ENCODE measurements at places on chromosomes 6 and 20.

DNA sequence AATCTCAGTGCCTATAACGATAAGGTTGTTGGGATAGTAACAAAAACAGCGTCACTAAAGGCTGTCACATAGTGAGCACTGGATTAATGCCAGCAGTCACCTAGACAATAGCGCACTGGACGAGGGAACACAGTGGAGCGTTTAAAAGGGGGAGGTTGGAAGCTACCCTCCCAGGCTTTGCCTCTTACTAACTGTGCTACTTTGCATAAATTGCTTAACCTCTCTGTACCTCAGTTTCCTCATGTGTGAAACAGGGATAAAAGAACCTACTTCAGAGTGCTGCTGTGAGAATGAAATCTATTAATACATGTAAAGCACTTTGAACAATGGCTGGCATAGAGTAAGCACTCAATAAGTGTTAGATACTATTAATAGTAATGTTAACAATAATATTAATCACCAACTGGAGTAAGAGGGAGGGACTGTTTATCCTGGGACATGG, 10.5 kb downstream of the BCL2L1 start:
- no peak for DNase-seq

GRCh38 chr20:8645326-8645725, 423.6 kb upstream of the PLCB4 start:
- no peak for DNase-seq

DNA sequence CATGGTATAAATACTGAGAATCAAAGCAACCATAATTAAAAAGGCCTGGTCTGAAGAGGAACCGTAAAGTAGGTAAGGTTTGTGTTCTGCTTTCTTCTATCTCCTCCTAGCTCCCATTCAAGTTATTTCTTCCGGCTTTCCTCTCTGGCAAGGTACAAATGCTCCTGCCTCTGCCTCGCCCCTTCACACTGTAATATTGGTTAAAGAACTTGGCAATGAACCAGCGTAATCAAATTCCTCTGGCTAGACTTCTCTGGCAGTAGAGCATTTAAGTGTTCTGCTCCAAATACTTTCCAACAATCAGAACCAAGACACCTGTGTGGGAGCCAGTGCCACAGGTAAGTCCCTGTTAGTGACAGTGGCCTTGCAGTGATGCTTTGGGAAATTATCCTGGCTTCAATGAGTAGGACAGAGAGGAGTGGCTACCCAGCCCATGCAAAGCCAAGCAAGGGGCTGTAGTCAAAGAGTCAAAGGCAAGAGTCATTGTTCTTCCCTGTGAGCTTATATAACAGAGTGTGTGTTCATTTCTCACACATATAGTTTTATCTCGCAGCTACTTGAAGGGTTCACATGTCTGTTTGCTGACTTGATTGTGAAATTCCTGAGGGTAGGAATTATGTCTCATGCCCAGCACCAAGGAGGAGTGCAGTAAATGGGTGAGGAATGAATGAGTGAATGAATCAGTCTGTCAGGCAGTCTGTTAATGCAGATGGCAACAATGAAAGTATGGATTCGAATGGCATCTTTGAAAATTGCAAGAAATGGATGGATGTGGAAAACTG, 329.3 kb downstream of the NRN1 start:
- no peak for DNase-seq

DNA sequence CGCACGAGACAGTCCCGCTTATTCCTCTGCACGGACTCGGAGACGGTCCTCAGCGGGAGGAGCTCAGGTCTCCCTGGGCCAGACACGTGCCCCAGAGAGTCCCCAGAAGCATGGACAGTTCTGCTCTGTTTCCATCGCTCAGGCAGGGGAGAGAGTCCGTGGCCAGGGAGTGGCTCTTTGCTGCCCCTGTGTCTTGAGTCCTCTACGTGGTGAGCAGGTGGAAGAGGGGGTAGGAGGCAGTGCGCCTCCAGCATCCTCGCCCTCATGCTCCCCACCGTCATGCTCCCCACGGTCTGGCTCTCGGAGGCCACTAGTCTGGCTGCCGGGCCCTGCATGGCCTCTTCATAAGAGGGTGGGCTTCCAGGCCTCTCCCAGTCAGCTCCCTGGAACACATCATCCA, 8.9 kb downstream of the TAGAP start:
- DNase-seq, result no peak

DNA sequence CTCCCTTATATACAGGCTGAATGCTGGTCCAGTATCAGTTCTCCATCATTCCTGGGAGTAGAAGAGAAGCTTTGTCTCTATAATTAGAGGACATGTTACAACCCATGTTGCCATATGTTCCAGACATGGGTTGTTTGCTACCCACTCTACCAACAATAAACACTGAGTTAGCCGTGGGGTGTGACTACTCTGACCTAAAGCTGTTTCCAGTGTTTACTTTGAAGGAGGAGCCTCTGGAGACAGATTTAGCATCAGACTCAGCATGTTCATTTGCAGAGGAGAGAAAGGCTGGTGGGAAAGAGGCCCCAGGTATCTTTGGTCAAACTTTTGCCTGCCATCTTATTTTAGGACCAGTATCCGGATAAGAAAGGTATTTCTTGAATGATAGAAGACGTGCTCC, 157.9 kb upstream of the SNX9 start:
- no peak for DNase-seq

DNA sequence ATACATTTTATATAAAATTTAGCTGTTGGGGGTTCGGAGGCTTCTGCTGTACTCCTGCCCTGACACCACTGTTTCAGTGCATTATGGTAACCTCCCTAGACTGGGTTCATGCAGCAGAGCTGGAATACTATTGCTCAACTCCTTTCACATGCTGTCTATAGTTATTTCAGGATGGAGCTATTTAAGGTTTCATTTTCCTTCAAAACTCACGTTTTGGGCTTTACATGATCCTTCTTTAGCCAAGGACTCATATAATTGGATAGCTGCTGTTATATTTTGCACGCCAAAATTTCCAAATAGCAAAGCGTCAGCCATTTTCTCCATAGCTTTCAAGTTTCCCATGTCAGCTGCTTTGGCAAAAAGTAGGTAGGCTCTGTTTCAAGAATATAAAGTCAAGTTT, 76.8 kb downstream of the SEL1L2 start:
- DNase-seq, result no peak

Data from CD4-positive, alpha-beta T cell treated with Interleukin-10 for 1 hour (primary cell).